RPMI8226 (cell line): ENCODE measurements at places on chromosomes 4 and X.
A peak's percentile ranks its signal among the peaks of the same experiment; 100 is the strongest.

DNA sequence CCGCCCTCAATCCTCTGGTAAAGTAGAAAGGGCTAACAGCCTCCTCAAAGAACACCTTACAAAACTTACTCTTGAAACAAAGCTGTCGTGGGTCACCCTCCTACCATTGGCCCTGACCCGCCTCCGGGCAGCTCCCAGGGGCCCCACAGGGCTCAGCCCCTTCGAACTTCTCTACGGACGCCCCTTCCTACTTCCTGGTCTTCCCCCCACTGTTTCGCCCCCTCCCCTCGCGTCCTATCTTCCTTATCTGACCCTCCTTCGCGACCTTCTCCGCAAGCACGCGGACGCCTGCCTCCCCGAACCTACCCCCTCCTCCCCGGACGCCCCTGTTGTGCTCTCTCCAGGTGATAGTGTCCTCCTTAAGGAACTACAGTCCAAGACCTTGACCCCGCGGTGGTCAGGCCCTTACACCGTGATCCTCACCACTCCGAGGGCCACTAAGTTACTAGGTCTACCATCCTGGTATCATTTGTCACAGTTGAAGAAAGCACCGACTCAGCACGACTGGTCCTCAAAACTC lies 963.1 kb downstream of the RPA4 start:
- no peak for DNase-seq

DNA sequence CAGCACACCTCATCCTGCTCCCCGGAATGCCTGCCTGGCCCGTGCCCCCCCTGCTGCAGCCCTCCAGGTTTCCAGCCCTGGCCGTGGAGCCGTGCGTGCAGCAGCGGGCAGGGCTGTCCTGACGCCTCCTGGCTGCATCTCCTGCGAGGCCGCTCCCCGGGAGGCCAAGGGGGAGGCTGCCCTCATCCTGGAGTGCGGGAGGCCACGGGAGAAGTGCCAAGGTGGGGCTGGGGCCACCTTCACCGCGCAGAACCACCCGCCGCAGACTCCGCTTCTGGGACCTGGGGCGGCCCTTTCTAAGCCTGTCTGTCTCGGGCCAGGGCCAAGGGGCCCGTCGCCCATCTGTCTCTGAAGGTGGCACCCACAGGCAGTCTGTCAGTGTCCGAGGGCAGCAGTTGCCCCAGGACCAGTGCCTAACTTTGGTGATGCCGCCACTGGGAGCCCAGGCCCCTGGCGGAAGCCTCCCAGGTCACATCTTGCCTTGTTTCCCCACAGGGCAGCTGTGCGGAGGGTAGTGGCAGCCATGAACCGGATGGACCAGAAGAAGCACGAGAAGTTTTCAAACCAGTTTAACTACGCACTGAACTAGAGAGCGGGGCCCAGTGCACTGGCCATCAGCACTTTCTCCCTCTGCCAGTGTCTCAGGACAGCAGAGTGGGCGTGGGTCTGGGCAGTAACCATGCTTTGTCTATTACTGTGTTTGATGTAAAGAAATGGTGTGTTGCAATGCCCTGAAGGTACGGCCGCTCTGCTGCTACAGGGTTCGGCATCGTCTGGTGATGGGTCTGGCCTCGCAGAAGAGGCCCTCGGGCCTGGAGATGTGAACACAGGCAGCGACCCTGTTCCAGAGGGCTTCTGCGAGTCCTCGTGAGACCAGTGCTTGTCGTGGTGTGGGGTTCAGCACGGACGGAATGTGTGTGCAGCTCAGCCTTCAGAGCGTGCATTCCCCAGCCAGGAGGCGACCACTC lies 20.6 kb downstream of the NKX1-1 start:
- no peak for DNase-seq

GRCh38 chrX:120677004-120677652 lies 47.3 kb upstream of the C1GALT1C1 start:
- no peak for DNase-seq

GRCh38 chrX:17368002-17368401 lies 7.0 kb upstream of the NHS start:
- DNase-seq, result no peak

GRCh38 chr4:140816806-140817510 lies 60.8 kb upstream of the TBC1D9 start:
- peak; percentile 15 for DNase-seq

DNA sequence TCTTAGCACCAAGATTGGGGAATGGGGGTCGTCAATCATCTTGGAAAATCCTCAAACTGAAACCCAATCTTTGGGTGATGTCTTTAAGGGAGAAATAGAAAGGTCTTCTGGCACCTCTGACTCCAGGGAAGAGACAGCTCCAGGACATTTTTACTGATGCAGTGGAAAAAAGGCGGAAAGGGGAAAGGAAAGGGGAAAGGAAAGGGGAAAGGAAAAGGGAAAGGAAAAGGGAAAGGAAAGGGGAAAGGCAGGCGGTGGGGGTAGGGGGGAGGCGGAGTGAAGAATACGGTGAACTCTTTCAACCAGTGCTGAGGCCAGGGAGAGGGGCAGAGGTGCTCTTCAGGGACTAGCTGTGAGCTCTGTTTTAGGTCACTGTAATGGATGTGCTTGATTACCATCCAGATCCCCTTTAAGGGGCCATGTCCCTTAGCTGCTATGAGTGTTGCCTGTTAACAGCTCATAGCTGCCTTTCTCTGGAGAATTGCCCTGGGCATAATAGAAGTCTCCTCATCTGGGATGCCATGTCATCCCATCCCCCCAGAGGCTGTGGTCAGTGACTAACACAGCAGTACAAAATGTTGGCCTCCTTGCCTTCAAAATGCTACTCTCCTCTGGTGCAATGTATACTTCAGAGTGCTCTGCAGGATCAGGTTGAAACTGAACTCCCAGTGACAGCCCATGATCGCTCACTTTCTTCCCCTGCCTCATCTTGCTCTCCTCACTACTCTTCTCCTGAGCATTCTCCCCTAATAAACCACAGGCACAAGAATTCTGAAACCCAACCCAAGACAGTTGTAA lies 92.4 kb upstream of the AP1S2 start:
- DNase-seq, result no peak

DNA sequence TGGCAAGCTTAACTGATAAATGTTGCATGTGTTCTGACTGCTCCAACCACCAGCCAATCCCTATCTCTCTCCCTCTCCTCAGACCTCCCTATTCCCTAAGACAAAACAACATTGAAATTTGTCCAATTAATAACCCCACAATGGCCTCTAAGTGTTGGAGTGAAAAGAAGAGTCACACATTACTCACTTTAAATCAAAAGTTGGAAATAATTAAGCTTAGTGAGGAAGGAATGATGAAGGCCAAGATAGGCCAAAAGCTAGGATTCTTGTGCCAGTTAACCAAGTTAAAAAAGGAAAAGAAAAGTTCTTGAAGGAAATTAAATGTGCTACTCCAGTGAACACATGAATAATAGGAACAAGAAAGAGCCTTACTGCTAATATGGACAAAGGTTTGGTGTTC lies 55.6 kb downstream of the FBXW7 start:
- no peak for DNase-seq

- DNase-seq, result peak; percentile 2
These were observed 138.7 kb upstream of the RAPGEF2 start for GRCh38 chr4:158964114-158964727.

GRCh38 chr4:160319221-160319867 lies 1216.5 kb downstream of the RAPGEF2 start:
- no peak for DNase-seq

DNA sequence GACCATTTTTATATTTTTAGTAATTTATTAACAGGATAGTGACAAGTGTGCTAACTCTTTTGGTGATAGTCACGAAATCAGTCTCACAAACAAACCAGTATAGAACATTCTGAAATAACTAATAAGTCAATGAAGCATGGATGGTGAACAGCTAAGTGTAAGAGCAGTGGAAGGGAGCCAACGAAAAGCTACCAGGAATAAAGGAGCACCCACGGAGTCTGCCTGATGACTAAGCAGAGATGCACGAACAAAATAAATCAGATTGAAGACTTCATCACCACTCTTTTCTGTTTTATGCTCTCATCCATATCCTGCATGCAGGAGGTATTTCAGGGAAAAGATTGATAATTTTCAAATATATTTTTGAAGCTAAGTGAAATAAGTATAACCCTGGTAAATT lies 891.1 kb upstream of the HS3ST1 start:
- no peak for DNase-seq

- no peak for DNase-seq
These were observed 124.5 kb upstream of the ZCCHC13 start for GRCh38 chrX:74179499-74179898.

GRCh38 chrX:55120761-55121358 lies 32.0 kb downstream of the PAGE2 start:
- no peak for DNase-seq

GRCh38 chr4:9970399-9971011 lies 50.8 kb downstream of the SLC2A9 start:
- DNase-seq, result peak; percentile 69

GRCh38 chr4:10017037-10017893 lies 4.0 kb downstream of the SLC2A9 start:
- no peak for DNase-seq

DNA sequence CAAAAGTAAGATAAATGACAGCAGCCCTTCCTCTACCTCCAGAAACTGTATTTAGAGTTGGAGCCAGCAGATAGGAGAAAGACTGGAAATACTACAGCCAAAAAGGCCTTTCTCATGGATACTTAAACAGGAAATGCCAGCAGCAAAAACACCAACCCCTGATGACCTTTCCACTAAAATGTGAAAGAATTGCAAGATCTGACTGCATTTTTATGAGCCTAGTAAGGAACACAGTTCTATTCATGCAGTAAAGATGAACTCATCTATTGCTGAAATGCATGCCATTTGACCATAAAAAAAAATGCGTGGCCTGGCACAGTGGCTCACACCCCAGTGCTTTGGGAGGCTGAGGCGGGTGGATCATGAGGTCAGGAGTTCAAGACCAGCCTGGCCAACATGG lies 19.9 kb downstream of the ABCG2 start:
- DNase-seq, result no peak

DNA sequence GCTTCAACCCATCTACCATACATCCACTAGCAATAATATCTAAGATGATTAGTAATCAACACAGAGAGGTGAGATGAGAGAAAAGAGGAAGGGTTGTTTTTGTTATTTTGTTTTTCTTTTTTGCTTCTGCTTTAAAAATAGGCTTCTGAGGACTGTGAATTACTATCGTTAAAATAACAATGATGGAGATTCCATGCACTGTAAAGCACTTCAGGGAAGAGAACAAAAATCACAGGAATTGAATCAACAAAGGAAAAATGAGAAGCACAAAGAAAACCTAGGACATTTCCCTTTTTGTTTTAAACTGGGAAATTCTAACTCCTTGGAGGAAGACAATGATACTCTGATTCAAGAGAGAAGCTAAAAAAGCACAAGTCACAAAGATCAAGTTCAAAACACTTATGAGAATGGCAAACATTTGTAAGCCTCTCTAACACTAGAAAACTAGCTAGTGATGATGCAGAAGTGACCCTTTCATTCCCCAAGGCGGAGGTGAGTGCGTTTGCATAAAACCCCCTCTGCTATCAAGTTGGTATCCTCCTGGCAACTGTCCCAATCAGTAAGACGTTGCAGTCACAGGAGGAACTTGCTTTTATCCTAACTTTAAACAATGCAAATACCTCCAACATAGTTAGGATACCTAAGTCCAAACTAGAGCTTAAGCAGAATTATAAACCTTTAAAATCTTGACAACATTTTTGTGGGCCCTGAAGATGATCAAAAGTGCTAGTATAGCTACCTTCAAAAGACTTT lies 308.5 kb downstream of the CAMK2D start:
- DNase-seq, result no peak
